ENCODE measurements at places on chromosomes 12 and 14.

- DNase-seq, result no peak
These were observed 20.8 kb upstream of the CDK17 start for GRCh38 chr12:96421014-96421413.

DNA sequence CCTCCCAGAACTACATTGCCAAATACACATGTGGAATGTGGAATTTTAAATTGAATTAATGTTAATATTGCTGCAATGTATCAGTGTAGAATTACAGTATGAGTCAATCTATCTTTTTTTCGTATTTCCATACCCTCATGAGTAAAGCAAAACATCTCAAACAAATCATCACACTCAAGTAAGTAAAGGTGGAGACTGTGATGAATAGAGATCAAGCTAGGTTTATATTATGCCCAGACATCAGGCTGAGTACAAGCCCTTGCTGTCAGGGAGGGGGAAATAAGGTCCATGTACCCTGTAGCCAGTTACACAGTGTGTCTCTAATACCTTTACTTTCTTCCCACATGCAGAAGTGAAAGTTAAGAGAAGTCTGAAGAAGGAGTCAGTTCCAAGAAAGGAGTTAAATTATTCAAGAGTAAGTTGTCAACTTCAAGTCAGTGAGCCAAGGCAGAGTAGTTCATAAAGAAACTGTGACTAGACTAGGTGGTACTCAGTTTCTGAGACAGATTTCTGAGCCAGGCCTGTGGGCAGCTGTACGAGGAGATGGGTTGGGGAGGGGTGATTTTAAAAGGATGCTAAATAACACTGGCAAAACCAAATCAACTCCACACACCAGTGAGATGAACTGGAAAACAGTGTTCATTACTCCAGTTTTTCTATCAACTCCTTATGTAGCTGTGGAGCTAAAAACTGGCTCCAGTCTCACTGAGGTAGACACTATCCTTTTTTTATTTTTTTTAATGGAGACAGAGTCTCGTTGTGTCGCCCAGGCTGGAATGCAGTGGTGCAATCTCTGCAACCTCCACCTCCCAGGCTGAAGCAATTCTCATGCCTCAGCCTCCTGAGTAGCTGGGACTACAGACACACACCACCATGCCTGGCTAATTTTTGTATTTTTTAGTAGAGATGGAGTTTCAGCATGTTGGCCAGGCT is 23.8 kb upstream of the STK38L start:
- no peak for DNase-seq

DNA sequence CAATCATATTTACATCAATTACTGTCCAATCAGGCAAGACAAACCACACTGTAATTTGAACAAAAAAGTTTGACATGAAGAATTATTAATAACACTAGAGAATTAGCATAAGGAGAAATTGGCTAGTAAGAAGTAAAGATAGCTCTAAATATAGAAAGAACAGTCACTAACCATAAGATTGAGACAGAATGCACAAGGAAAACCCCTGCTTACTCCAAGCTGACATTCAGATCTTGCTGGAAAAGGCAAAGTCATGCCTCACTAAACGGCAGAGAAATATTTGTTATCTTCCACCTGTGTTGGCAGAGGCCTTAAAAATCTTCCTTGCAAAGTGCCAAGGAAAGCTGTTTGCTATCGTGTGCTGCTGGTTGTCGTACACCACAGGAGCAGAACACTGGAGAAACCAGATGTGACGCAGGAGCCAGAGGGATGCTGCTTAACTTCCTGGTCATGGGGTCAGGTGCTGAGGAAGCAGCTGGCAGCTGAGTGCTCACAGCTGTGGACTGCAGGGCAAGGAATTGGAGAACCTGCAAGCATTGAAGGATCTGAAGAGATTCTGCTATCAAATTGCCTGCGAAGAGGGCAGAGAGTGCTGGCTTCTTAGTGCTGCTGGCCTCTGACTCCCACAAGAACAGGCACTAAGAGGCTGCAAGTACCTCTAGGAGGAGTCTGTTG is 1323.3 kb downstream of the LRFN5 start:
- DNase-seq, result no peak

DNA sequence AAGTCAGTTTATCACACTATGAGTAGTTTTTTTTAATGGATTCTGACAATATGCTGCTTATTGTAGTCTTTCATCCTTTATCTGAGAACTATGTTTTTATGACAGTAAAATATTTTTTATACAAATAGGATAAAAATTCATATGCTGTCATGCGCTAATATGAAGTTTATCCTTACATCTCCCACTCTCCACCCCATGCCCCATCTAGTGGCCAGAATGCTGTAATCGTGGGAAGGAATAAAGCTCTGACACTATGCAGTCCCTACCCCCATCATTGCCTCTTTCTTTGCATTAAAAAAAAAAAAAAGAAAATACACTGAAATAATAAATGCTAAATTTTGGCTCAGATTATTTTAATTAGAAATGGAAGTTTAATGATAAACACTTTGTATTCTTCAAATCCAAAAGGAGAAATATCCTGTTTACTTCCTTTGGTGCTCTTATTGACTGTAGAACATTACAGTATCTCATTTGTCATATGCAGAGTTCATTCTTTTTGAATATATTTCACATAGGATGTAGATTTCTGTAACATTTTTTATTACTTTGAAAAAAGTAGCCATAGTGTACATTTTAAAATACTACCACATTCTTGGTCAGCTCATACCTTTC is 145.9 kb upstream of the SLCO1C1 start:
- DNase-seq, result no peak

DNA sequence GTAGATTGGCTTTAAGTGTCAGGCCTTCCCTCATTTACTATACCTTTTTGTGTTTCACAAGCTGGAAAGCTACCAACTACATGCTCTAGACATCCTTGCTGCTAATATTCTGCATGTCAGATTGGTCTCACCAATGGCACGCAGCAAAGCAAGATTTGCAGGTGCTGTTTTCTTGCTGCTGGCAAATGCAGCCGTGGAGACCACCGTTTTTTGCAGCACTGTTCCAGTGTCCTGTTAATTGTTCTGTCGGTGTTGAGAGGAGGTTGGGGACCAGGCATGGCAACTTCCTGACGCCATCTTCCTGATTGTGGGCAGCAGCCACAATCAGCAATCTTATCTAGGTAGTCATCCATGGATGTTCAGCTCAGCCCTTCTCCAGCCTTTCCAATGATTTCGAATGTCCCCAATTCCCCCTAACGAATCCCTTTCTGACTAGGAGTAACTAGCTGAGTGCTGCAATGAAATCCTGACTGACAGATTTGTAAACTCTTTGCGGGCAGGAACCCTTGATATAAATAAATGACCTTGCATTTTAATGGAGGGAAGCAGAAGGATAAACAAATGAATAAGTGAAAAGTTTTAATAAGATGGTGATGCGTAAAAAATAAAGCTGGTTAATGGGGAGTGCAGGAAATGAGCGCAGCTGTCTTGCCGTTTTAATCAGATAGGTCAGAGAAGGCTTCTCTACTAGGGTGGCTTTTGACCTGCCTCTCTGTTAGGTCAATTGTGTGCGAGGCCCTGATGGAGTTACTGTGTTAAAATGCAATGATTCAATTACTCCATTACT is 574 bp upstream of the CRADD start:
- no peak for DNase-seq

GRCh38 chr12:123269395-123269892 is 2.2 kb downstream of the CDK2AP1 start:
- DNase-seq, result no peak

- no peak for DNase-seq
These were observed 5.6 kb upstream of the C1S start for GRCh38 chr12:7054925-7055324.

- peak; percentile 69 for DNase-seq
These were observed 24.5 kb upstream of the PPP1R13B start for GRCh38 chr14:103871596-103872480.

DNA sequence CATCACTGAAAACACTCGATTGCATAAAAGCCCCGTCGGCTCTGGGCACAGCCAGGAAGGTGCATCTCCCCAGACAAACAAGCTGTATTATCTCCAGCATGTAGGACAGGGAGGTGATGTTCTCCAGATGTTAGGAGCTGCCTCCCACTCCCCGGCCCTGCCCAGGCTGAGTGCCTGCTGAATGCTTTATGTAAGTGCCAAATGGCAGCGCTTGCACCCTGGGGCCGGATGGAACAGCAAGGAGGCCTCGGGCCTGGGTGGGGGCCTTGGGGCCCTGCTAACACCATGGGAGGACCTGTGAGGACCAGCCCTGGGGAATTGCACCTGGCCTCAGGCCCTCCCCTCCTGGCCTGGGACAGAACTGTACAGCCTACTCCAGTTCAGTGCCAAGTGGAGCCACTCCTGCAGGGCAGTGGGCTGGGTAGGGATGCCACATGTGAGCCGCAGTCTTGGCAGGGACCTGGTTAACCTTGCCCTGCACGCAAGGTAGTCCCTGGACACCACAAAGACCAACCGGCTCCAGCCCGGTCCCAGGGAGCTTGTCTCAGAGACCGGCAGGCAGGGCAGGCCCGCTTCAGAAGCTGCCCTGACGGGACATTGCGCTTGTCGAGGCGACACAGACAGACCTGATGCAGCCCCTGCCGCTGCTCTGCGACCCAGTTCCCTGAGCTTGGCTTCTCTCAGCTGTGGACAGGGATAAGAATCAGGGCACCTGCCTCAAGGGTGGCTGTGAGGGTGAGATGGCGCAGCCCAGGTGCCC is 35.3 kb upstream of the PPP1R13B start:
- no peak for DNase-seq

DNA sequence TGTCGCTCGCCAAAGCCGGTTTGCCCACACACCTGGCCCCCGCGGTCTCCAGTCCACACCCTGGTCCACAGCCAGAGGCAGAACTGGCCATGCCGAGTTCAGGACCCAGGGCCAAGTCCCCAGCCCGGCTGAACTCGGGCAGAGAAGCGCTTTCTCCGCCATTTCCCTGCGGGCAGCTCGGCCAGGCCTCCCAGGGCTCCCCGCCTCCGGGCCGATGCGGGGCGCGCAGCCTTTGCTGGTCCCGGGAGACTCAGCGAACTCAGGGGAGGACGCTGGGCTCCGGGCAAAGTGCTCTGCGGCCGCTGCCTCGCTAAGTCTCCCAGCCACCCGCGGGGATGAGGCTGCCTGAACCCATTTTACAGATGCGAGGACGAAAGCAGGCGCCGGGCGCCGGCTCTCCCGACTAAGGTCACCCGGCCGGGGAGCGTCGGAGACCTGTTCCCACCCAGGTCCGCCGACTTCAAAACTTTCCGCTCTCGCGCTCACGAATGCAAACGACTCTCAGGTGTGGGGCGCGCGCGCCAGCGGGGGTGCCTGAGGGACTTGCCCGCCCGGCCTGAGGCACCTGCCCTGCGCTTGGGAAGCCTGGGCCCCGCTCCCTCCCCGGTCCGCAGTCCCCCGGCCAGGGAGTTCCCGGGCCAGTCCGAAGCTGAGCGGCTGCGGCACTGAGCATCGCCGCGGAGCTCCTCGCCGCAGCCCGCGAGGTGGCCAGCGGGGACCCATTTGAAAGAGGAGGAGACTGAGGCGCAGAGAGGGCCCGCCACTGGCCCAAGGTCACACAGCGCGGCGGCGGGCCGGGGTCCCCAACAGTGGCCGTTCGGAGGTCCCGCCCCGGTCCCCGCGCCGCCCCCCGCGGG is 627 bp downstream of the TESC start:
- peak; percentile 5 for DNase-seq

DNA sequence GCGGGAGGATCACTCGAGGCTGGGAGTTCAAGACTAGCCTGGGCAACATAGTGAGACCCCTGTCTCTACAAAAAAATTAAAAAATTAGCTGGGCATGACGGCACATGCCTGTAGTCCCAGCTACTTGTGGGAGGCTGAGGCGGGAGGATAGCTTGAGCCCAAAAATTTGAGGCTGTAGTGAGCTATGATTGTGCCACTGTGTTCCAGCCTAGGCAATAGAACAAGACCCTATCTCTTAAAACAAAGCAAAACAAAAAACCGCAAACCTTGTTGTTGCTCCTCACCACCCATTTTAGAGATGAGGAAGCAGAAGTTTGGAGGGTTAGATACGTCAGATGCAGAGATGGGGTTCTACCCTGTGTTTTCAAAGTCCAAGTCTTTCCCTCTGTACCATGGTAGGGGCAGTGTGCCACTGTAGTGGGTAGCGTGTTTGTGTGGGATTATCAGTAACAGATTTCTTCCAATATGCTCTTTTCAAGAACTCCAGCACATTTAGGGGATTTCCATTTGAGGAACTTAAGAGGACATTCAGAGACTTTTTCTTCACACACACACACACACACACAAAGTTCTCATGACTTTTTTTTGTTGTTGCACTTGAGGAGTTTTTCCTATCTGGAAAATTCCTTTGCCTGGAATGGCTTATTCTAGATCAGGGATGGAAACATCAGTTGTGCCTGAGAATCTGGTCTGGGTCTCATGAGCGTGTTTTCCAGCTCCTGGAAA is 186.5 kb downstream of the CHST11 start:
- no peak for DNase-seq

- no peak for DNase-seq
These were observed 28.1 kb upstream of the CFL2 start for GRCh38 chr14:34742270-34743115.

GRCh38 chr12:124188084-124188483 is 106.8 kb upstream of the RFLNA start:
- no peak for DNase-seq

- DNase-seq, result peak; percentile 9
These were observed 830 bp downstream of the PPP4R3A start for GRCh38 chr14:91509083-91509877.

- peak; percentile 48 for DNase-seq
These were observed 20.3 kb upstream of the AMN1 start for GRCh38 chr12:31749024-31749704.

GRCh38 chr12:124165695-124166094 is 129.2 kb upstream of the RFLNA start:
- DNase-seq, result no peak

GRCh38 chr14:66944872-66945271 is 244.4 kb upstream of the GARIN2 start:
- DNase-seq, result no peak

DNA sequence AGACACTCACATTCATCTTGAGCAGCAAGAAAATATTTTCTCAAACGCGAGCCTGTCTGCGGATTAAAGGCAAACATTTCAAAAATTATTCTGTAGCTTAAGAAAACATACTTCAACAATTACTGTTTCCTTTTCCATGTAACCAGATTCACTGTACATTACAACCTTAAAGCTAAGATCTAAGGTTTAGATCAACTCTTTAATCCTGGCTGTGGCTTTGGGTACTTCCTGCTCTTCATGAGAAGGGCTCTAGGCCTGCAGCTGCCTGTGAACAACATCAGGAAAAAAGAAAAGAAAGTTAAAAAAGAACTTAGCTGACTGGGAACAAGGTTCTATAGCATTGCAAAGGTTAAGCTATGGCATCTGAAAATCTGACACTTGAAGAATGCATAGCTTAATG is 21.4 kb upstream of the PIWIL1 start:
- no peak for DNase-seq

GRCh38 chr12:76424941-76425340 is 76.7 kb upstream of the BBS10 start:
- no peak for DNase-seq

GRCh38 chr12:108807996-108808769 is 49.2 kb downstream of the SSH1 start:
- no peak for DNase-seq

DNA sequence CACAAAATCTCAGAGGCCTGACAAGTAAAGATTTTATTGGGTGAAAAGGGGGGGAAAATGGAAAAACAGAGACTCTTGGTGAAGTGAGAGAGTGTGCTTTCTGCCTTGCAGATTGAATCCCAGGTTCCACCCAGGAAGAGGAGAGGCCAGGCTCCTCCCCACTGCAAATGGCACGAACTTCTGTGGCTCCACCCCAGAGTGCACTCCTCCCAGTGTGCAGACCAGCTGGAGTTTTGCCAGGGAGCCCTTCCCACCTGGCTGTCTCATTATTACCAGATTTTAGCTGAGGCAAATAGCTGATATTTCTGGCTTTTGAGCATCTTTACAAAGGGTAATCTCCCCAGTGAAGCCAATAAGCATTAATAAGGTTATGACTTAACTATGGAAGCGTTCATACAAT is 51.9 kb downstream of the TESPA1 start:
- DNase-seq, result no peak

- no peak for DNase-seq
These were observed 25.5 kb downstream of the SUSD6 start for GRCh38 chr14:69636718-69637480.

Data from activated T-cell treated with anti-CD3 and anti-CD28 coated beads for 4 hours (primary cell).